Posterior vena cava (tissue), 2 donors: ENCODE measurements at places on chromosomes 1 and 21.

DNA sequence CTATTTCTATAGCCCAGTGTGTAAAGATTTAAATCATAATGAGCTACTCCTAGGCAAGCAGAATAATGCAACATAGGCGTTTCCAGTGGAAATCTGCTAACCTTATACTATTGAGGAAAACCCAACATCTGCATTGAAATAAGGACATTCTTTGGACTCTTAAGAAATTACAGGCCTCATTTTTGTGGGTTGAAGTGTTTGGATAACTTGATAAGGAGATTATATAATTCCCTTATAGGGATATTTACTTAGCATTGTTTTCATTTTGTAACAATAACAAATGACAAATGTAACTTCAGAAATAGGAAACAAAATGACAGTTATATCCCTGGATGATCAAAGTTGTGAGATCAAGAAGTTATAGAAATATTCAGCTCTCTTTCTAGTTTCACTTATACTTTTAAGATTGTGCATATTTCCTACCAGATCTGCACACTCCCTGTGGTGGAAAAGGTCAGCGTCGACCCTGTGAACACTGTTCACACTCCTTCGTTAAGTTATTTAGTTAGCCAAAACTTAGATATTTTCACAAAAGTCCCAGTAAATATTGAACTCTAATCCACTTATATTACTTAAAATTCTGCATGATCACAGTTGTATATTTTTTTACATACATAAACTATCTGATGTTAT is 284.4 kb upstream of the C1orf105 start:
- no peak for DNase-seq

DNA sequence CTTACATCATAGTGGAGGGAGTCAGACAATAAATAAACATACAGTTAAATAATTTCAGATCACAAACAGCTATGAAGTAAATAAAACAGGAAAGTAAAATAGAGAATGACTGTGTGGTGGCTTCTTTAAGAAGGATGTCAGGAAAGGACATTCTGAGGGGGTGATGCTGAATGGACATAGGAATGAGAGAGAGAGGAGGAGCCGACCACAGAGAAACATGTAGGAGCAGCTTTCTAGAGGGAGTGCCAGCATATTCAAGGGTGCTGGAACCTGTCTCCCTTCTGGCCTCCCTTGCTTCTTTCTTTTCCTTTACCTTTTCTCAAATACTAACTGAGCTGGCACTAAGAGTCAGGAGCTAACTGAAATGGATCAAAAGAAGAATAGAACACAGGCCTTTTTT is 20.5 kb upstream of the BCL10 start:
- DNase-seq: no peak

- no peak for DNase-seq
Measured at GRCh38 chr1:8019229-8019620, 6.9 kb downstream of the ERRFI1 start.

DNA sequence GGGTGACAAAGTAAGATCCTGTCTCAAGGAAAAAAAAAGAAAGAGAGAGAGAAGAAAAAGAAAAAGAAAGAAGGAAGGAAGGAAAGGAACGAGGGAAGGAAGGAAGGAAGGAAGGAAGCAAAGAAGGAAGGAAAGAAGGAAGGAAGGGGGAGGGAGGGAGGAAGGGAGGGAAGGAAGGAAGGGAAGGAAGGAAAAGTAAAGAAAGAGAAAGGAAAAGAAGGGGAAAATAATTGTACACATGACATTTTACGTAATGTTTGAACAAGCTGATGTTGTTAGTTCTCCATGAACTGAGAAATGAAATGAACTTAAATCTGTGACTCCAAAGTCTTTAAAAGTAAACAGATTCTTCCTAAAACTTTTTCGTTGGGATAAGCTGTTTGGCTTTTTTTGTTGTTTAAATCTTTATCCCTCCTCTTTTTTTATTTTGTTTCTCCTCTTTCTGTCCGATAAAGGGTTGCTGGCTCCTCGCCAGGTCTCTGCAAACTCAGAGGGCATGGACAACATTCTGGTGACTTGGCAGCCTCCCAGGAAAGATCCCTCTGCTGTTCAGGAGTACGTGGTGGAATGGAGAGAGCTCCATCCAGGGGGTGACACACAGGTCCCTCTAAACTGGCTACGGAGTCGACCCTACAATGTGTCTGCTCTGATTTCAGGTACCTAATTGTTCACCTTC is 59.8 kb downstream of the IL12RB2 start:
- no peak for DNase-seq

GRCh38 chr1:45929257-45929687 is 125.9 kb downstream of the MAST2 start:
- DNase-seq: no peak

GRCh38 chr1:47755101-47755990 is 241.8 kb downstream of the TRABD2B start:
- peak; percentile 67 for DNase-seq

- no peak for DNase-seq
Measured at GRCh38 chr1:191305370-191305769, 827.7 kb upstream of the BRINP3 start.

DNA sequence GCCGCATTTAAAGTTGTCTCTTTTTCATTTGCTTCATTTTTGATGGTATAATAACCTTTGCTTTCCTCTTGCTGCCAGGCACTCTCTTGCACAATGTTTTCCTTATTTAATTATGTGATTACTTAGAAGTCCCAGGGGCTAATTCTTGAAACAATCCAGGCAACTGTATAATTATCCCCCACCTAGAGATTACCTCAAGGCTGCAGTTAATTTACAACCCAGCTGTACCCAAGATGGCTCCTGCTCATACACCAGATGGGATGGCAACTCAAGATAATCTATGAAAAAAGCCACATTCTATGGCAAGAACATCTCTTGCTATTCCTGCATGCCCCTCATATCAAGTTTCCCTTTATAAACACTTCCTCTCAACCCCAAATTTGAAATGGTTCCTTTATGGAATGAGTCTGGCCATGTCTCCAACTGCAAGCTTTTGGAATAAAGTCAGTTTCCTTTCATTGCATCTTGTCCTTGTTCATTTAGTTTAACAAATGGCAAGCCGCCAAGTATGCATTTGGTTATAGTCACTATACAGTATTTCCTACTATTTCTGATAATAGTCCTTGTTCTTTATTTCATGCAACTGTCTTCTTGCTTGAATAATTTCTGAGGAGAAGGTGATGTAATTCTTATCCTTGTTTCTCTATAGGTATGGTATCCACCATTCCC is 1042.6 kb downstream of the PLA2G4A start:
- DNase-seq: no peak

DNA sequence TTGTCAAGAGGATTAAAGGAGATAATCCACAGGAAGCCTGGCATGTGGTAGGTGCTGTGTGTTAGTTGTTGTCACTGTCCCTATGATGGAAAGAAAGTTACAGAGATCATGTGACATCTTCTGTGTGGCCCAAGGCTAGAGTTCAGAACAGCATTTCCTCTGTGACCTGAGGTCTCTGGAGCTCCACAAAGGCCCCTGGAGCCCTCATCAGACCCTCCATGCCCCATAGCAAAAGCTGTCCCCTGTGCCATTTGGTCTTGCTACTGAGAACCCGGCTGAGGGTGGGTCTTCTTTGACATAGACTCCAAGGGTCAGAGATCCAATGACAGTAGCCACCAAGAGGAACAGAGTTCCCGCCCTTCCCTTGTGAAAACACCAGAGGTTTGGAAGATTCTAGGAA is 8.1 kb downstream of the CELA2B start:
- DNase-seq: no peak

GRCh38 chr1:200022239-200022804 is 5.2 kb upstream of the NR5A2 start:
- no peak for DNase-seq

- DNase-seq: no peak
Measured at GRCh38 chr1:40530735-40531380, 579 bp upstream of the ZNF684 start.

DNA sequence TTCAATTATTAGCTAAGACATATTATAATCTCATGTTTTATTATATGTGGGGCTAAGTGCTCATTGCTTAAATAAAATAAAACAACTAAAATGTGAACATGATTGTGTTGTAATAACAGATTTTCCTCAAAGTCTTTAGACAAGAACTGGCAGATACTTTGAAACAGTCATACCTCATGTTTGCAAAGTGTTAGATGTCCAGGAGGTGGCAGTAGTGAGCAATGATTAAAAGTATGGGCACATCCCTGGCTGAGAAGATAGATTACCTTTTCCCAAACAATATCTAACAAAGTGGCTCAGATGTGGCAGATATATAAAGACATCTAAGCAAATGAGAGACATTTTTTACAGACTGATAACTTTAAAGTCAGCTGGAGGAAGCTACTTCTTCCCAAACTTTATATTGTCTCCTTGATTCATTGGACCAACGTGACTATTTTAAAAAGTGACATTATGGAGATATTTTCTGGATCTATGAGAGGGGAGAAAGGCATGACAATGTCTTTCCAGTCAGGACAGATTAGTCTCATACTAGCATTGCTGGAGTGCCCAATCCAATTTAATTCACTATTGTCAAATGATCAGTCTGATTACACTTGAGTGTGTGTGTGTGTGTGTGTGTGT is 269.8 kb downstream of the S1PR1 start:
- no peak for DNase-seq
